Stimulated activated CD4-positive, alpha-beta T cell treated with anti-CD3 and anti-CD28 coated beads, Interleukin-2, amount 100 ng/mL, for 4 hours (primary cell): ENCODE measurements at places on chromosomes 2 and 18.

DNA sequence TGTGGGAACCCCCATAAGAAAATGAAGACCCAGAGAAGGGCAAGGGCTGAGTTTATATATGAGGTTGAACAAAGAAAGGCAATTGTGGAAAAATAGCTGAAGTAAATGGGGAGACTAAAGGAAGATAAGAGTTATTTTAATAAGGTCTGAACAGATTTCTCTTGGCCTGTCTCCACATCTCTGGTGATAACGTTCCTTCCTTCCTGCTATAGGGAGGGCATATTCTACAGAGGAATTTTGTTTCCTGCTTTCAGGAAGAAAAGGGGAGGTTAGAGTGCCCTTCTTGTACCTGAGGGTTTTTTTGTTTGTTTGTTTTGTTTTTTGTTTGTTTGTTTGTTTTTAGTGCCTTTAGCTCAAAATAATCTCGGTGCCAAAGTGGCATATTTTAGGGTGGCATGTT, 31.6 kb downstream of the MOGAT1 start:
- no peak for DNase-seq

GRCh38 chr18:1999387-1999786, 571.9 kb downstream of the METTL4 start:
- no peak for DNase-seq

DNA sequence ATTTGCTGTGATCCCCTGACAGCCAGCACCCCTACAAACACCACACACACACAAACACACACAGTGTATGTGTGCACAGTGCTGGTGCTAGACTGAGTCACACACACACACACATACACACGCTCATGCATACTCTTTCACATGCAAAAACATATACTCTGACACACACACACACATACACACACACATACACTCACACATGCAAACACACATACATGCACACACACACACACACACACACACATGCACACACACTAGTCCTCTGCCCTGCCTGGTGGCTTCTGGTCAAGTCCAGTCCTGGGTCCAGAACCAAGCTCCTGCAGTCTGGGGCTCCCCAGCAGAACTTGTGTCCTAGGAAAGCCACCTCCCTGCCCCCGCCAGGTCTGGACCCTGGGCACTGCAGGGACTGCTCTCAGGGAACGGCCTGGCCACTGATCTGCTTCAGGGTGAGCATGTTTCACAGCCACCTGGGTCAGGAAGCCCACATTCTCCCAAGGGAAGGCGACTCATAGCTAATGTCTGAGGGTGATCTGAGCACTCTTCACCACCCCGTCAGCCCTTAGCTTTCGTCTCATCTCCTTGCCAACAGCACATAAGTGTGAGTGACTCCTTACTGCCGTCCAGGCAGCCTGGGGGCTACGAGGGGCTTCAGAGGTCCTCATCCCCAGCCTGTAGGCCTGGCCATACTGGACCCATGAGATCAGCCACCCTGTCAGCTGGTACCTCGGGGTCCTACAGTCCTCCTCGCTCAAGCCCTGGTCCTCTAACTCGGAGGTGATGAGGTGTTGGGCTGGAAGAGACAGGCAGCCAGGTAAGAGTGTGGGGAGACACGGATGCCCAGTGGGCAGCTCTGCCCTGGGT, 88.1 kb downstream of the MCFD2 start:
- no peak for DNase-seq

GRCh38 chr2:208255557-208256106, 761 bp upstream of the IDH1 start:
- no peak for DNase-seq

GRCh38 chr2:196725882-196726281, 73.6 kb downstream of the GTF3C3 start:
- DNase-seq, result no peak

DNA sequence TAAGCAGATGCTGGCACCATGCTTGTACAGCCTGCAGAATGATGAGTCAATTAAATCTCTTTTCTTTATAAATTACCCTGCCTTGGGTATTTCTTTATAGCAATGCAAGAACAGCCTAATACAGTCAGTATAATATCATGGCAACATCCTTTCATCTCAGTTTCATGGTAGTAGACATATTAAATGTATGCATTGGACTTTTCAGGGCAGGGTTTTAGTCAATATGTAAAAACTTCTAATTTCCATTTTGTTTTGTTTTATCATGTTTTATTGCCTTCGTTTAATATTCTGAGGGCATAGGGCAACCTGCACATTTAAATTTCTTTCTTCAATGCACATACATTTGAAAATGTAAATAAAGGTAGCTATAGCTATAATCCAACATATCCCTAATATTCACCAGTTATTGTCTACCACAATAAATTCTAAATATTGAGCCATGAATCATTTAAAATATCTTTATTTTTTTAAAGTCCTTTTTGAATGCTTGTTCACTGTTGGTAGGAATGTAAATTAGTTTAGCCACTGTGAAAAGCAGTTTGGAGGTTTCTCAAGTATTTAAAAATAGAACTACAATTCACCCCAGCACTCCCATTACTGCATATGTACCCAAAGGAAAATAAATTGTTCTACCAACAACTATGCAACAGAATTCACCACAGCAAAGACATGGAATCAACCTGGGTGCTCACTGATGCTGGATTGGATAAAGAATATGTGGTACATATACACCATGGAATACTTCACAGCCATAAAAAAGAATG, 41.8 kb upstream of the GRB14 start:
- DNase-seq, result no peak

DNA sequence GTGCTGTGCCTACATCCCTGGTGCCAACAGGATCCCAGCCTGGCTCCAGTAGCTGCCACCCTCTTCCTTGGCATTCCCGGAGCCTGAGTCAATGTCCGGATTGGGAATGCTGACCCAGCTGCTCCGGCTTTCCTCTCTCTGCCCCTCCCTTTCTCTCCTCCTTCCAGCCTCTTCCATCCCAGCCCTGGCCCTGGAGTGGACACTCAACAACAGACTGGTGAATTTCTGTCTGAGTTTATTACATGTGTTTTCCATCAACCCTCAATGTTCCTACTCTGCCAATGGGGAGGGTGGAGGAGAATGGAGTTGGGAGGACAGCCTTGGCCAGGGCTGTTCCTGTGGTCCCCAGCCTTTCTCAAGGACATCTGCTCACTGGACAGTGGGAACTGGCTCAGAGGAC, 917 bp upstream of the PRKAG3 start:
- DNase-seq, result no peak

DNA sequence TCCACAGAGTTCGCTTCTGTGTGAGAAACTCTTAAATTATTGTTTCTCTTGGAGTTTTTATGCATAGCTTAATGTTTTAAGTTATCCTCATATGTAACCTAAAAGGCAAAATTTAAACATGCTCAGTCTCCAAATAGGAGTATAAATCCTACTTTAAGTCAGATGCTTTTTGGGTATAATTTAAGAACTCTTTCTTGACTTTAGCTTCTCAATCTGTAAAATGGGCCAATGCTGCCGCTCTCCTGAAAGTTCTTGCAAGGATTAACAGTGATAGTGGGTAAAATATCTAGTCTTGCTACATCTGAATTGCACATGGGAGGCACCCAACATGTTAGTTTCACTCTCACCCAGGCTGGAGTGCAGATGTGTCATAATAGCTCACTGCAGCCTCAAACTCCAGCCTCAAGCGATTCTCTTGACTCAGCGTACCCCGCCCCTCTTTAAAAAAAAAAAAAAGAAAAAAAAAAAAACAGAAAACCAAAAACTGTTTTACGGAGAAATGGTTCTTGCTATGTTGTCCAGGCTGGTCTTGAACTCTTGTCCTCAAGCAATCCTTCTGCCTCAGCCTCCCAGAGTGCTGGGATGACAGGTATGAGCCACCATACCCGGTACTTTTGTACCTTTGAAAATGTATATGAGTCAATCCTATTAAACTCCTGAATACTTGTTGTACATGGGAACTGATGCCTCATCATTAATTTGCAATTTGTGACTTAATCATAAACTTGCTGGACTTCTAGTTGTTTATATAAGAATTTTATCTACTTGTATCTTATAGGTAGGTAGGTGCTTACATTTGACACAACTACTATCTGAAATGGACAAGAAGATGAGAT, 1.8 kb downstream of the FBXO48 start:
- peak; percentile 24 for DNase-seq

- DNase-seq, result no peak
Measured at GRCh38 chr2:28975671-28976070, 5.4 kb upstream of the TOGARAM2 start.

GRCh38 chr2:161165266-161165665, 5.0 kb downstream of the TANK start:
- DNase-seq, result no peak

DNA sequence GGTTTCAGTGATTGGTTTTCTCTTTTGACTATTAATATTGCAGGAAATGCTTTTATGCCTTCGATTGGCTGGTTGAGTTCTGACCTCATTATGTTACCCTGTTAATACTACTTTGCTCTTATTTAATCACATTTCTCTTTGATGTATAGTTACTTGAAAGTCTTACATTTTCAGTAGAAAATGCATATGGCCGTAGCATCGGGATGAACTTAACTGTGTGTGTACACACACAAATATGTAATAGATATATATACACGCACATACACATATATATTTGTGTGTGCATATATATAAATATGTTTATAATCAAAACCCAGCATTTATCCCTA, 1.6 kb downstream of the EPC2 start:
- DNase-seq, result no peak

GRCh38 chr2:185372188-185372587, 366.4 kb upstream of the FSIP2 start:
- no peak for DNase-seq

GRCh38 chr2:36404754-36405153, 49.2 kb downstream of the CRIM1 start:
- DNase-seq, result no peak
